ENCODE measurements at places on chromosomes 5 and 9.

GRCh38 chr9:126833020-126833419 lies 27.4 kb upstream of the ZBTB34 start:
- no peak for DNase-seq

- DNase-seq: peak; percentile 94
Measured at GRCh38 chr9:136902259-136902821, 16.0 kb downstream of the TRAF2 start.

- DNase-seq: no peak
Measured at GRCh38 chr9:137660144-137660543, 41.3 kb downstream of the EHMT1 start.

GRCh38 chr5:1007681-1008450 lies 736 bp upstream of the NKD2 start:
- DNase-seq: no peak

GRCh38 chr5:159641371-159642039 lies 274.8 kb upstream of the ADRA1B start:
- no peak for DNase-seq

DNA sequence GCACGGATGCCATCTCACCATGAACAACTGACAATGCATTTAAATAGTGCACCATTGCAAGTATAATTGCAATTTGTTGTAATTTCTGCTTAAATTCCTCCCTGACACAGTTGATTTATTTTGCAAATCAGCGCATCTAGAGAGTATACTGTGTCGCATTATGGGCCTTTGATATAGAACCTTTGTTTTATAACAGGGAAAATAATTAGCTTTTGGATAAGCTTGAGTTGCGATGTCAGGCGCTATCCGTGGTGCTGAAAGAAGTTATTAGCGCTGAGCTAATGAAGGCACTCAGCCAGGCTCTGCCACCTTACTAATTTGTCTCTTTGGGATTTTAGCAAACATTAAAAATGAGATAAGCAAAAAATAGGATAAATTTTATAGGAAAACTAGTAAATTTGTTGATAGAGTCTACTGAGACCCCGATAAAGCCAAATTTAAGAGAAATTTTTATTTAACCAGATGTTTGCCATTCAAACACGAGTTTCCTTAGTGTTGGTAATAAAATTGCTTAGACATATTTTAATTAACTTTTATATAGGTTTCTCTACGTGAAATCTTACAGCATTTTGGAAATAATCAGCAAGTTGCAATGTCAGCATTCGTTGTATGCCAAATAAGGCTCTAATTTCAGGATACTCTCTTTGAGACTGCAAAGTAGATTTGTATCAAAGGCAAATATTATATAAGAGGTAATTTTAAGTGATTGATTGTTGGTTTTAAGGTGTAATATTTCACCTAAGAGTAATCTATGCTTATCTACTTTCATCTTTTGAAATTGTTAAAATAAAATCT lies 355.5 kb downstream of the TLR4 start:
- DNase-seq: peak; percentile 9

- peak; percentile 45 for DNase-seq
Measured at GRCh38 chr5:88660264-88660946, 222.6 kb downstream of the MEF2C start.

DNA sequence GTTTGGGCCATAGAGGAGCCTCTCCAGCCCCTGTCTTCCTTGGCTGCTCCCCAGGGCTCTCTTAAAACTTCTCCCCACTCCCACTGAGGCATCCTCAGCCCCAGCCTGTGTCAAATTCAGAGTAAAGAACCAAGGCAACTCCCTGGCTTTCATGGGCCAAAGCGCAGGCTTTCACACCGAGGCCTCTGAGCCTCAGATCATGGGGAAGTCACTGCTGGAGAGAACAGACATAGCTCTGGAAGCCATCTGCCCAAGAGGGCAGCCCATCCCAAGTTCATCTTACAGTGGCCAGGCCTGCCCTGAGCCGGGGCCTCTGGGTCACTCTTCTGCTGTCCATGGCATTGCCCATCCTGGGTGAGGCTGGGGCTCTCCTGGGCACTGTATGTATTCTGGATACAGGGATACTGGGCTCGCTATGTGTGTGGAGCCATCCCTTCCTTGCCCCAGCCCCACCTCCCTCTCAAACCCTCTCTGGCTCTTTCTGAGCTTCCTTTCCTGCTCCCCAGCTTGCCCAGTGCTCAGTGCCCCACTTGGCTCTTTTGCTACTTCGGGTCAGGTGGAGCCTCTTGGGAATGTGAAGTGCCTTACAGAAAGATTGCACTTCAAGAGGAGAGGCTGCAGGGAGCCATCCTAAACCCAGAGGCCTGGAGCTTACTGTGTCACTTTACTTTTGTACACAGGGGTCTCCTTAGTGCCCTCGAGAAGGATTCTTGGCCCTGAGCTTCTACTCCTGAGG lies 33.0 kb downstream of the TGFBI start:
- no peak for DNase-seq

DNA sequence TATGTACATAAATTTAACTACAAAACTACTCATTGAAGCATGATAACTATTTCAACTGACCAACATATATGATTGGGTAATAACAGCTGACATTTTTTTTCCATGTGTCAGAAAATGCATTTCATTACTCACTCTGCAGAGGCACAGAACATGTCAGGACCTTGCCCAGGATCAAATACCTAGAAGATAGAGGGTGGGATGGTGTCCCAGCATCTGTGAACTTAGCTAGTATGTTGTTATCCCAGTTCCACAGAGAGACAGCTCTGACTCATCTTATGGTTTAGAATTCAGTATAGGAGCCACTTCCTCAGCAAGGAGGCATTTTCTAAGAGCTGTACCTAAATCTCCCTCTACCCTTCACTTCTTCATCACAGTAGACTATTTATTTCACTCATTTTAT lies 1198.6 kb upstream of the ACO1 start:
- DNase-seq: no peak
